Activated CD4-positive, alpha-beta T cell treated with anti-CD3 and anti-CD28 coated beads, Interleukin-2, amount 50 U/mL, for 24 hours (primary cell): ENCODE measurements at places on chromosomes 1 and 21.

DNA sequence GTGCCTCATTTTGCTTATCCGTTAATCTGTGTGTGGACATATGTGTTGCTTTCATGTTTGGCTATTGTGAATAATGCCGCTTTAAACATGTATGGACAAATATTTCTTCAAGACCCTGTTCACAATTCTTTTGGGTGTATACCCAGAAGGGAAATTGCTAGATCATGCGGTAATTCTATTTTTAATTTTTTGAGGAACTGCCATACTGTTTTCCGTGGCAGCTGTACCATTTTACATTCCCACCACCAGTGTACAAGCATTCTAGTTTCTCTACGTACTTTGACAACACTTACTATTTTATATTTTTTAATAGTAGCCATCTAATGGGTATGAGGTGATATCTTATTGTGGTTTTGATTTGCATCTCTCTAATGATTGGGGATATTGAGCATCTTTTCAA lies 7.1 kb upstream of the NID1 start:
- DNase-seq: no peak

GRCh38 chr1:6587261-6588005 lies 7.6 kb downstream of the ZBTB48 start:
- no peak for DNase-seq

GRCh38 chr1:181514298-181515290 lies 31.3 kb downstream of the CACNA1E start:
- no peak for DNase-seq

GRCh38 chr1:238143038-238143437 lies 252.3 kb upstream of the ZP4 start:
- no peak for DNase-seq

GRCh38 chr1:185539277-185539943 lies 194.8 kb upstream of the HMCN1 start:
- no peak for DNase-seq

DNA sequence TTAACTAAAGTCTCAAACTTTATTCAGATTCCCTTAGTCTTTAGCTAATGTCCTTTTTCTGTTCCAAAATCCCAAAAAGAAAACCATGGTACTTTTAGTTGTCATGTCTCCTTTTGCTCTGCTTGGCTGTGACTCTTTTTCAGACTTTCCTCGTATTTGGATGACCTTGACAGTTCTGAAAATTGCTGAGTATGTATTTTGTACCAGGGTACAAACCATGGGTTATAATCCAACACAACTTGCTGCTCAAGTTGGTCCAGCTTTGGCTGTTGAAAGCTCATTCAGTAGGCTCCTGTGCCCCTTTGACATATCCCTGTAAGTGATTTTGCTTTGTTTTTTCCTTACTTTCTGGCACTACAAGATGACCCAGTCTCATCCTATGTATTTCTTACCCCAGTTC lies 51.7 kb downstream of the PALMD start:
- DNase-seq: no peak

DNA sequence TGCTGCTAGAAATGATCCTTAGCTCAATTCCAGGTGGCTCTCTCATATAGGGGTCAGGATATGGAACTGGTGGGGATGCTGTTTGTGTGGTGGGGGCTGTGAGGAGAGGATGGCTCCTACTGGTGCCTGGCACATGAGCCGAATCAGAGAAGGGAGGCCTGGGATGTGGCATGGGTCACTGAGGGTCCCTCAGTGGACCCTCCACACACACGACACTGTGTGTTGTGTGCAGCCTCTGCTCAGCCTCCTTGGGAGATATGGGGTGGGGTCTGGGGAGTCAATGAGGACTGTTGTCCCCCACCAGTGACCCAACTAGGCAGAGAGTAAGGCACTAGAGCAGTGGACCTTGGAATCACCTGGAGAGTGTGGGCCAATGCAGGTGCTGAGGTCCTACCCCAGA lies 3.2 kb upstream of the LRRN2 start:
- no peak for DNase-seq

GRCh38 chr1:22827666-22828483 lies 117.2 kb downstream of the EPHB2 start:
- no peak for DNase-seq

DNA sequence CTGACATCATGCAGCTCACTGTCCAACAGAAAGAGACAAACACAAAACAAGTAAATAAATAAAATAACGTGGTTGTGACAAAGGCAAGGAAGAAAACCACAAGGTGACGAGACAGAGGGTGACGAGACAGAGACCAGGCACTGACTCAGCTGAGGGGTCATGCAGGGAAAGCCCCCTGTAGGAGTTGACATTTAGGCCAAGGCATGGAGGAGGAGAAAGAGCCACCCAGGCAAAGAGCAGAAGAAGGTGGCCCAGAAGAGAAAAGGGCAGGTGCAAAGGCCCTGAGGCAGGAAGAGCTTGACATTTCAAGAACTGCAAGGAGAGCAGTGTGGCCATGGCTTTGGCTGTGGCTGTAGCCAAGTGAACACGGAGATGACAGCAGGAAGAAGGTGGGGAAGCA lies 65.1 kb upstream of the ID3 start:
- peak; percentile 50 for DNase-seq

GRCh38 chr21:23960769-23961168 lies 1646.5 kb downstream of the MRPL39 start:
- no peak for DNase-seq

DNA sequence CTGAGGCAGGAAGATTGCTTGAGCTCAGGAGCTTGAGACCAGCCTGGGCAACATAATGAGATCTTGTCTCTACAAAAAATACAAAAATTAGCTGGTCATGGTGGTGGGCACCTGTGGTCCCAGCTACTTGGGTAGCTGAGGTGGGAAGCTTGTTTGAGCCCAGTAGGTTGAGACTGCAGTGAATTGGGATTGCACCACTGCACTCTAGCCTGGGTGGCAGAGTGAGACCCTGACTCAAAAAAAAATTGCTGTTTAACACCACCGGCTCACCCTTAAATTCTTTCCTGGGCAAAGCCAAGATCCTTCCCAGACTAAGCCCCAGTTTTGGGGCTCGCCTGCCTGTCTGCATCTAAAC lies 6.6 kb upstream of the NSUN4 start:
- DNase-seq: no peak

- no peak for DNase-seq
These were observed 54.8 kb downstream of the ATF6 start for GRCh38 chr1:161820914-161821313.

DNA sequence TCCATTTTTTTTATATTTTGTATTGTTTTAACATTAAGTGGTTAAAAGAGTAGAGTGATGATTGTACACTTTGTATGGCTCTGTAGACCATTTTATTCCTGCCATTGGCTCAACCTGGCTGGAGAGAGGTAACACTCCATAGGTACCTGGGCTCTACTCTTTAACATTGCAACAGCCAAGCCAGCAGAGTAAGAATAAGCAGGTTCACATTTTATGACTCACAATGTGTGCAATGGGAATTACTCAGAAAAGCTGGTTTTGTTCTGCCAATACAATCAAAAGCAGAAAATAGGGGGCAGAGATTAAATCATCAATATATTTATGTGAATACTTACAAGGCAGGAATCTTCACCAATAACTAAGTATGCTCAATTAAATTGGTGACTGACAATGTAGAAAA lies 1324.0 kb downstream of the AMY1C start:
- DNase-seq: no peak

GRCh38 chr1:158101927-158102326 lies 78.8 kb upstream of the CD1D start:
- no peak for DNase-seq

DNA sequence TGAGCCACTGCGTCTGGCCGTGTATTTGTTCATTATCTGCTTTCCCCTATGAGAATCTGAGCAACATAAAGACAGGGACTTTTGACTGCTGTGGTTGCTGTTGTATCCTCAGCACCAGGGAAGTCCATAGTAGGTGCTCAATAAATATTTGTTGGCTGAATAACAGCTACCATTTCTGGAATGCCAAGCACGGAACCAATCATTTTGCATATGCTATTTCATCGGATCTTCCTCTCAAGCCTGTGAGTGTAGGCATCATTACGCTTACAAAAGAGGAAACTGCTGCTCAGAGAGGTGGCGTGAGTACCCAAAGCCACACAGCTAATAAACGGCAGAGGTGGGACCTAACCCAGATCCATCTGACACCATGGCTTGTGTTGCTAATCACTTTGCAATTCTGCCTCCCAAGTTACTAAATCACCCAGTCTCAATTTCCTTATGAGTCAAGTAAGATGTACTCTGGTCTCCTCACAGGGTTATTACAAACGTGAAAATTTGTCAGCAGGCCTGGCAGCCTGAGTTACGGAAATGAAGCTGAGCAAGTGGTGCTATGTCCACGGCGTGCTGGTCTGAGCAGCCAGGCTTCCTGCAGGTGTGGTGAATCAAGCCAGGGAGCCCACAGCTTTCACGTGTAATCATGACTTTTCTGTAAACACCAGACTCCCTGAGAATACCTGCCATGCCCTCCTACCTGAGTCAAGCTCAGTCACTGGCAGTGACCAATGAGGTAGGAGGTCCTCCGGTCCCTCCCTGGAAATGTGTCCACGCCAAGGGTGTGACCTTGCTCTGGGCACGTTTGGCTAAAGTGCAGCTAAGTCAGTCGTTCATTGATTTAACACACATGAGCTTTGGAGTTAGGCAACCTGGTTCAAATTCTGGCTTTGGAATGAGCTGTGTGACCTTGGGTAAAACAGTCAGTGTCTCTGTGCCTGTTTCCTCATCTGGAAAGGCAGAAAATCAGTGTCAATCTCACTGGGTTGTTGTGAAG lies 4.8 kb upstream of the RHCE start:
- DNase-seq: no peak

GRCh38 chr21:44441581-44442265 lies 13.6 kb upstream of the LRRC3 start:
- no peak for DNase-seq

DNA sequence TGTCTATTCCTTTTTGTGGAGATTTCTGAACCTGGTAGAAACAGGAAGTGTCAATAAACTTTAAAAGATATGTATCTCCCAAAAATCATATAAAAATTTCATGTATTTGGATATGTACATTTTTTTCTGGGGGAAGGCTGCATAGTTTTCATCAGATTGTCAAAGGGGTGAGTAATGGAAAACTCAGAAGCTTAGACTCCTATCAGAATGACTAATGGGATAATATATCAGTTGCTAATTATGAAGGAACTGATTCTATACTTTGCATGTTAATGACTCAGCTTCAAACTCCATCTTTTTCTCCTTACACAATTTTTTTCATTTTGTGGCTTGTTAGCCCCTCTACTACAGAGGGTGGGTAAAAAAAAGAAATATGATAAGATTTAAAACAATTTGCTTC lies 55.9 kb downstream of the GON4L start:
- no peak for DNase-seq

- no peak for DNase-seq
These were observed 118.2 kb upstream of the HOOK1 start for GRCh38 chr1:59696421-59697115.

DNA sequence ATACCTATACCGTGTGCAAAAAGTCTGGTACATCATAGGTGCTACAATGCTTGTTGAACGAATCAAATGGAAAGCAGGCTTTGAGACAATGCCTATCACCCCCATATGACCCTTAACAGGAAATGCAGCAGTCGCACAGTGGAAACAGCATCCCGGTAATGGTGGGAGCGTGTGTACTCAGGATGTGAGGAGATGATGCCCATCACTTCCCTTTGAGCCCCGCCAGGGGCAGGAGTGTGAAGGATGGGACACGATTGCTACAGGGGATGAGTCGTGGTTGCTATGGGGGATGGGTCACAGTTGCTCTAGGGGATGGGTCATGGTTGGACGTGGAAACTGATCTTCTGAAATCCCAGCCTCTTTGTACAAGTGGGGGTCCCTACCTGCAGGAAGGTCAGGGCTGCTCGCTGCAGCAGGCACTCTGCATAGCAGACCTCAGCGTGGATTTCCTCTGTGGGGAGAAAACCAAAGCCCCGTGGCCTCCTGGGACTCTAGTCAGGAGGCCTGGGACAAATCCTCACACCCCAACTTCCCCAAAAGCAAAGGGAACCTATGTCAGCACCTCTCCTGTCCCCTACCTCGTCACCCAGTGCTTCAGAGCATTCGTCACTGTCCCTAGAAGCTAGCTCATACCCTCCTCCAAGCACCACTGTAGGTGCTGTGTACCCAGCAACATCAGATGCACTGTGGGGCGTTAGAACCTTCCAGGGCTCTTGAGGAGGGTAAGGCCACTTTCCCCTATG lies 19.3 kb downstream of the TTC39A start:
- no peak for DNase-seq

GRCh38 chr1:27400082-27400962 lies 7.9 kb downstream of the GPR3 start:
- DNase-seq: no peak

DNA sequence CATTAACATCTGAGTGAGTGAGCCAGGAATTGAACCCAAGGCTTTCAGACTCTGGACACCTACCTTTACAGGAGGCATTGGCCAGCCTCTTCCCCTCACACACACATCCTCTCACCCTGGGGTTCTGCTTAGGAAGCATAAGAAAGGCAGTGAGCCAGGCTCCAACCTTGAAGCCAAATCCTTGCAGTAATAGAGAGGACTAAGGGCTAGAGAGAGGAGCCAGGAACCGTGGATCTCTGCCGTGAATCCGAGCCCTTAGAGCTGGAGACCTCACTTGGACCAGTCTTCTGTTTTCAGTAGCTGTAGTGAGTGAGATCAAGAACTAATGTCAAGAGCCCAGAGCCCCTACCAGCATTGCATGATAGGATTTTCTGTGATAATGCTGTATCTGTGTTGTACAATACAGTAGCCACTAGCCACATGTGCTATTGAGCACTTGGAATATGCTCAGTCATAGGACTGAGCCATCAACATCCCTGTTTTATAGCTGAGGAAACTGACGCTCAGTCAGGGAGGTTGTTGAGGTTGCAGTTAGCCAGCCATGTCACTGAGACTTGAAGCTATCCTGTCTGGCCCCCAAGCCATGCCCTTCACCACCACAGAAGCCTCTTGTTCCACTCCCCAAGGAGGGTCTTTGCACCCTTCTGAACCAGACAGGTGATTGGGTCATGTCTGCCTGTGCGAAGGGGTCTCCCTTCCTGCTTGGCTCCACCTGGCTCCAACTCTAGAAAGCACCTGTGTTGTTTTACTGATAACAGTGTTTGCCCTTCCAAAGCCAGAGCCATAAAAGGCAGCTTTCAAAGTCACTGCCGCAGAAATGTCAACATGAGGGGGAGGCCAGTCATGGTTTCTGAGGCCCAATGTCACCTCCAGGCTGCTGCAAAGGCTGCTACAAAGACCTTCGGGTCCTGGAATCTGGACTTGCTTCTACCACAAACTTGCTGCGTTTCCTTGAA lies 101.1 kb upstream of the JUN start:
- no peak for DNase-seq

DNA sequence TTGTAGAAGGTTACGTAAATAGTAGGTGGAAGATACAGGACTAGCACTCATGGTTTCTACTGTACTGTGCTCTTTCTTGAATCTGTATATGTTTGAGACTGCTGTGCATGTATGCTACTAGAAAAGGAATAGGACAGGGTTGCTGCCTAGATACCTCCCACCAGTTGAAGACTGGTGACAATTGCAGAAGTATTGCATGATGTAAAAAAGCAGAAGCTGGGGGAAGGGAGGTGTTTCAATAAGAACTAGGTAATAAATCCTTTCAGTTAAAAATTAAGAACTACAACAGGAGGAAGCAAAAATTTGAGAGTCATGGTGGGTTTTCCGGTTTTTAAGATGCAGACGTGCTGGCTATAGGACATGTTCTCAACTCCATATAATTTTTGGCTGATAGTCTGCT lies 88.1 kb downstream of the CCDC30 start:
- no peak for DNase-seq
